ENCODE measurements at places on chromosomes 7 and 10.

DNA sequence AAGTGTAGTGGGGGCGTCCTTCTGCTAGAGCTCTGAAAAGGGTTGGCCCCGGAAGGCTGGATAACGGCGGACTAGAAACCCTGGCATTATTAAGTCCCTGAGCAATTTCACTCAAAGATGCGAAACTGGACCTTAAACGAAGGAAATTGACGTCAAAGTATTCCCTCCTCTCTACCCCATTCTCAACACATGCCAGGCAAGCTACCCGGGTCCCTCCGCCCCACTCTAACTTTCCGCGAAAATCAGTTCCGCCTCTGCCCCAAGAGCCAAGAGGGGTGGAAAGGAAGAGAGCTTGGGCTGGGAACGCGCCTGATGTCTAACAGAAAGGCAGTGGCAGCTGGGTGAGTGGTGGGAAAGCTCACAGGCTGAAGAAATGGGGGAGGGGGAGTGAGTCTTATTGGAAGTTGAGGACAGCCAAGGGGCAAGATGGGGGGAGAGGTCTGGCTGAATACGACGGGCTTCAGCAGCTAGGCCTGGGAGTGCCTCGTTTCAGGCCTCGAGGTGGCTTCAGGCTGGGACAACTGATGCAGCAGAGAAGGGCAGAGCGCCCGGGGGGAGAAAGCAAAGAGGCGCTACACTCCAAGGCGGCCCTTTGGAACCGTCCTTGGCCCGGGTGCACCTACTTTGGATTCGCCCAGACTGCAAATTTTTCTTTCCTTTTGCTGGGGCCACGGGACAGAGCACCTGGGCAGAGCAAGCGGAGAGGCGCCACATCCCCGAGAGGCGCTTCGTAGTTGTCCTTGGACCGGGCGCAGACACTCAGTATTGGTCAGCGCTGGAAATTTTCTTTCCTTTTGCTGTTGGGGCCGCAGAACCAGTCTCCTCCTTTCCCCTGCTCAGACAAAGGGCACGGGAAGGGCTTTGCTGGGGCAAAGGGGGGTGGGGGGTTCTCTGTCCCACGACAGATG, 2.0 kb upstream of the FEZF1 start:
- no peak for DNase-seq

GRCh38 chr7:50353201-50353600, 48.7 kb downstream of the IKZF1 start:
- DNase-seq: no peak

DNA sequence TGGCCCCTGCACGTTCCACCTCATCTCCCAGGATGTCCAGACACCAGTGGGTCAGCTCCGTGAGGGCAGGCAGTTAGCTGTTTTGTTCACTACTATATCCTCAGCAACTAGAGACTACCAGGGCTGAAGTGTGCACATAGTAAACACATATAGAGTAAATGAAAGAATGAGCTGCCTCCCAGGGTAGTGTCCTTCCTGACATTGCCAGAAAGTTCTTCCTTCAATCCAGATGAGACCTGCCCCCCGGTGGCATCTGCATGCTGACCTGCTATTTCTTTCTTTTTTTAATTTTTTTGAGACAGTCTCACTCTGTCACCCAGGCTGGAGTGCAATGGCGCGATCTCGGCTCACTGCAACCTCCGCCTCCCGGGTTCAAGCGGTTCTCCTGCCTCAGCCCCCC, 14.0 kb upstream of the ARPC1A start:
- DNase-seq: no peak

DNA sequence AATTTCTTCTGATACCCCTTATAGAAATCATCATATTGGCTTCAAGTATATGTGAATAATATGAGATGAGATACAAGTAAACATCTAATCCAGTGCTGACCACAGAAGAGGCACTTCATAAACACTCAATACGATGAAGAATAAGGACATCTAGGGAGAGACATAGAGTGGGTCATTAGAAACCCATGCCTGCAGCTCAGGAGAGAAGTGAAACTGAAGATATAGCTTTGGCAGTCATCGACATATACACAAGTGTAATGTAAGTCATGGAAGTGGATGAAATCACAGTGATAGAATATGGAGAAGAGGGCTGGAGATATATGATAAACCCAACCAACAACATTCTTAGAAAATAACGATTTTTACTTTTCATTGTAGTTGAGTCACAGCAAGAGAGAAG, 665.0 kb downstream of the PARD3 start:
- no peak for DNase-seq

DNA sequence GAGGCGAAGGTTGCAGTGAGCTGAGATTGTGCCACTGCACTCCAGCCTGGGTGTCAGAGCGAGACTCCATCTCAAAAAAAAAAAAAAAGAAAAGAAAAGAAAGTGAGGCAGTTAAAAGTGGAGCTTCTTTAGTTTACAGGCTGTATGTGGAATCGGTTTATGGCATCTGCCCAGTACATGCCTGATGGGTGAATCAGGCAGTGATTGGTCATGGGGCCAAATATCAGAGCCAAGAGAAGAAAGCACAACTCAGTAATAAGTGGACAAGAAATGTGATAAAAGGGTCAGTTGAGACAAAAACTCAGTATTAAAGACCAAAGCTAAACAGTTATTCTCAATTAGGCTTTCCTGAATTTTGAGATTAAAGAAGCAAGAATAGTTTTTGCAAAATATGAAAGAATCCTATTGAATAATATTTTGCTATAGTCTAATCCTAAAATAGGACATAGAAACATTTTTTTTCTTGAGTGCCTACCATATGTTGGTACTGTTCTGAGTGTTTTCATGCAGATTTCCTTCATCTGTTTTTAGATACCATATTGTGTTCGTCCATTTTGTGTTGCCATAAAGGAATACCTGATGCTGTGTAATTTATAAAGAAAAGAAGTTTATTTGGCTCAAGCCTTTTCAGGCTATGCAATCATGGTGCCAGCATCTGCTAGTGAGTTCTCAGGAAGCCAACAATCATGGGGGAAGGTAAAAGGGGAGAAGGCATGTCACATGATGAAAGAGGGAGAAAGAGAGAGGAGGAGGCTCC, 14.4 kb downstream of the CDC14C start:
- peak; percentile 53 for DNase-seq

DNA sequence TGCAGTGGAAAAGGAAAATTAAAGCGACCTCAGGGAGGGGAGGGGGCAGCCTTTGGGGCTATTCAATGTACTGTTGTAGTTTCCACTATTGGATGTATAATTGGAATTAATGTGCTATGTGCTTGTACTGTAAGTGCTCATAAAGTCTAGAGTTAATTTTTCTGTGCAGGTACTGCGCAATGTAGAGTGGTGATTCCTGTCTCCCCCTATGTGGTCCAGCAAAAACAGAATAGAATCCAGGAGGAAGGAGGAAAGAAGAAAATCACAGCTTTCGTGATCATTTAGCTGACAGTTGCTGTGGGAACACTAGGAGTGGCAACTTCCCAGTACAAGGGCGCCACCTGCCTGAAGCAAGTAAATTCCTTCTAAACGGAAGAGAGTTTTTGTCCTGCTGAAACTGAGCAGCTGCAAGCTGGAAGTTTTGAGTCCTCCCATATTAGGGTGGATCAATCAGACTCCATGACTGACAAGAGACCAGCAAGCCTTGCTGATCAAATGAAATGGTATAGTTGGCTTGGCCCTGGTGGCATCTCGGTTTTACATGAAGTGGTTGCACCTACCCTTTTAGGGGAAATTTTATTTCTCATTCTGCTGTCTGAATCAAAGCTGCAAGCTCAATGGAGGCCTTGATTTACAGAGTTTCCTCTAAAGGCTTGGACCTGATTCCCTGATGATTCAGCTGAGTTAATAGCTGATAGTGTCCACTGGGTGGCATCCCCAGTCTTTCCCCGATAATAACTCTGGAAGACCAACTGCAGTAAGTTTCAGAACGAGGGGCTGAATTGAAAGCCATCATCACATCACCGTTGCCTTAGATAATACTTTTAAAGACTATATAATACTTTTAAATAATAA, 299.8 kb downstream of the HGF start:
- peak; percentile 81 for DNase-seq

DNA sequence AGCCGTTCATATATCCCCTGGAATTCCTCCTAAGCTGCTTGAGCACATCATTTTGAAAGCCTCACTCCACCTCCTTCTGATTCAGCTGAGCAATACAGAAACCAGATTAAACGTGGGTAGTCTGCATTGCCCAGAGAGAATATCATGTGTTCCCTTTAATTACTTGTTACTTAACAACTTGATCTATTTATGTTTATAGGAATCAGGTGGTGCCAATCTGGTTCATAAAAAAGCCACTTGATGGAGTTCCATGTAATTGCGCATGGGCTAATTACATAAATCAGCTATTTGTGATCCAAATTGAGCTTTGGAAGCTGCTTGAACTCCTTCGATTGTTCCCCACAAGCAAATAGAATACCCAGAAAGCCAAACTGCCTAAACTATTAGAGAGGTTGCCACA, 114.7 kb upstream of the ADCY1 start:
- no peak for DNase-seq

GRCh38 chr10:69728335-69728870, 73.3 kb upstream of the COL13A1 start:
- no peak for DNase-seq

DNA sequence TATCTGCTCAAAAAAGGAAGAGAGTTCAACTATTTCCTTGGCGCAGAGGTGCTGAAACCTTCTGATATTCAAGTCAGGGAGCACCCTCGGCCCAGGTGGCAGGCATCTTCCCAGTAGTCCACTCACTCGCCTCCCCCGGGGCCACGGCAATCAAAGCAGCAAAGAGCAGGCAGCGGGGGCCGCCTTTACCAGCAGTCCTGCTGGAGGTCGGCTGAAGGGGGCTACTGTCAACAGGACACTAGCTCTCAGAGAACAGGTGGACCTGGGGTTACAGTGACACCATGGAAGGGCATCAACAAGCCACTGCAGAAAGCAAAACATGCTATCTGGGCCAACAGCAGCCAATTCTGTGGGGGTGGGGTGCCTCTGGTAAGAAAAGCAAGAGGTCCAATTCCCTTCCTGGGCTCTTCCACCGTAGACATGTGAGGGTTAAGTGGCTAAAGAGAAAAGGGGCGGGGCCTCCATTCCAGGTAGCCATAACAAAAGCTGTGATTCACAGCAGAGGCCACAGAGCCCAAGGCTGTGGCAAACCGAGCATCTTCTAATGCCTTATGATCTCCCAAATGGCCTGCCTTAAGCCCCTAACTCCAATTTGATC, 9.4 kb downstream of the FZD9 start:
- no peak for DNase-seq

- no peak for DNase-seq
Measured at GRCh38 chr7:132494474-132494873, 81.8 kb downstream of the PLXNA4 start.

GRCh38 chr10:86177537-86178155, 188.9 kb downstream of the GRID1 start:
- DNase-seq: no peak

- DNase-seq: no peak
Measured at GRCh38 chr10:124315591-124316270, 103.0 kb downstream of the OAT start.

DNA sequence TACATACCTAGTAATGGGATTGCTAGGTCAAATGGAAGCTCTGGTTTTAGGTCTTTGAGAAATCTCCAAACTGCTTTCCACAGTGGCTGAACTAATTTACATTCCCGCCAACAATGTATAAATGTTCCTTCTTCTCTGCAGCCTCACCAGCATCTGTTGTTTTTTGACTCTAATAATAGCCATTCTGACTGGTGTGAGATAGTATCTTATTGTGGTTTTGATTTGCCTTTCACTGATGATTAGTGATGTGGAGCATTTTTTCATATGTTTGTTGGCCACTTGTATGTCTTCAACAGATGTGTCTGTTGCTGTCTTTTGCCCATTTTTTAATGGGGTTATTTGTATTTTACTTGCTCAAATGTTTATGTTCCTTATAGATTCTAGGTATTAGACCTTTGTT, 675.5 kb downstream of the SUGCT start:
- no peak for DNase-seq

- no peak for DNase-seq
Measured at GRCh38 chr10:60940446-60940845, 3.5 kb downstream of the RHOBTB1 start.

GRCh38 chr10:71127104-71127503, 85.3 kb upstream of the UNC5B start:
- no peak for DNase-seq

DNA sequence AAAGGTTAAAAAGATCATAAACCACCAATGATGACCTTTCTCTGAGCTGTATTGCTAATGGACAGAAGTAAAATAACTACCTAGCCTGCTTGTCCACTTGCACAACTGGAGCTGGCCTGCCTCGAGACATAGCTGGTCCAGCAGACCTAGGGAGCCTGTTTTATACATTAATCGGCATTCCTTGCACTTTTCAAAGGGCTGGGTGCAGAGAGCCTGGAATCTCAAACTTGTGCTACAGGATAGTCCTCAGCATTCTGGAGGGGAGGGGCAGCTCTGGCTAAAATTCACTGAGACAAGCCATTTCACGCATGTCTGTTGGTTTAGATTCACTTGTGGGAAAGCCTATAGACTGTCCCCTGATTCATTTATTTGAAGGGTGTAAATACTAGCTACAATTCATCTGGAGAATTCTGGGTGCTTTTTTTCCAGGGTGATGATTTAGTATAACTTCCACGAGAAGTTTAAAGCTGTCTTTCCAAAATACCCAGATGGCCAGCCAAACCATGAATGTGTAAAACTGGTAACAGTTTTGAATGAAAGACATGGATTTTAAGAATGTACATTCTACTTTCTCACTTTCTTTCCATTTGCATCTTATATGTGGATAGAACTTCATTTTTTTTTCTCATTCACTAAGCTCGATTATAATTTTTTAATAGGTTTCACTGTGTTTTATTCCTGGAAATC, 389.4 kb downstream of the KCNMA1 start:
- DNase-seq: no peak

GRCh38 chr7:36346260-36346831, 43.3 kb upstream of the ANLN start:
- no peak for DNase-seq

GRCh38 chr10:61299156-61299555, 154.0 kb downstream of the TMEM26 start:
- no peak for DNase-seq

DNA sequence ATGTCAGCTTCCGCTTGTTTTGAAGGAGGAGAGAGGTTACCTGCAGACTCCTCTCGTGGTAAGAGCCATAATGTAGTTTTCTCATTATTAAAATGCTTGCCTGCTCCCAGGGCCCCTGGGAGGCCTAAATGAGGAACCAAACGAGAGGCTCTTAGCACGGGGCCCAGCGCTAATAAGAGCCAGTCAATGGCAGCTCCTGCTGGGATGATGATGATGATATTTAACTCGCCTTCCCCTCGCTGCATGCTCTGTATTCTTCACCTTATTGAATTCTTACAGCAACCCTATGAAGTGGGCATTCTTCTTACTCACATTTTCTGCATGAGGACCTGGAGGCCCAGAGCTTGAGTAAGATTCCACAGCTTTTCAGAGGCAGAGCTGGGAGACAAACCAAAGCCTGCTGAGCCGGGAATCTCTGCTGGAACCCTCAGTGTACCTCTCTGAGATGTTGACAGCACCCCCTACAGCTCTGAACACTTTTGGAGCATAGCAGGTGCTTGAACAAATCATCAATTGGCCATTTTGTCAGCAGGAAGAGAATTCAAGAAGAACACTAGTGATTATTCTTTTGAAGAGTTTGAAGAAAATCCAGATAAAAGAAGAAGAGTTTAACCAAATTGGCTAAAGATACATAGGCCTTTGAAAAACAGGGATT, 93.1 kb upstream of the HABP2 start:
- no peak for DNase-seq

All from AG20443 (cell line).